ENCODE measurements at places on chromosomes 7 and 10.

DNA sequence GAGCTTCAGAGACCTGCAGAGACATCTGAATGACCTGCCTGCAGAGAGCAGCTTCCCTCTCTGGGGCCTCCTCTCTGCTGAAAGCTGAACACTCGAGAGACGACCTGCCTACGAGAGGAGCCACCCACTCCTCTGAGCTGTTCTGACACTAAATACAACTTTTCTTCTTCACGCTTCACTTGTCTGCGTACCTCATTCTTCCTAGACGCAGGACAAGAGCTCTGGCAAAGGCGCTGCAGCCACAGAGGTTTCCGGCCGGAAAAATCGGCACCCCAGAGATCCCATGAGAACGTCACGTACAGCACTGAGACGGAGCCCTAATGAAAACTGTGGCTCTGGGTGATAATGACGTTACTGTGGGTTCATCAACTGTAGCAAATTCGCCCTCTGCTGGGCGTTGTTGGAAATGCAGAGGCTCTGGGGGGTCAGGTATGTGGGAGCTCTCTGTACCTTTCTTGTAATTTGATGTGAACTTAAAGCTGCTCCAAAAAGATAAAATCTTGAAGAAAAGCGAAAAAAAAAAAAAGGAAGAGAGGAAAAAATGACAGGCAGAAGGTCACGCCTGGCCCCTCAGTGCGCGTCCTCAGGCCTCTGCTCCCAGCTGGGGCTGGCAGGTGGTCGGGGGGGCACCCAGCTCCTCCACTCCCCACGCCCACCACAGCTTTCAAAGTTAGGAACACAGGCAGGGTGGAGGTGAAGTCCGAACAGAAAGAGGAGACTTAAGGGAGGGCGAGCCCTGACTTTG is 120.7 kb downstream of the DYNC2I1 start:
- DNase-seq: peak; percentile 70

DNA sequence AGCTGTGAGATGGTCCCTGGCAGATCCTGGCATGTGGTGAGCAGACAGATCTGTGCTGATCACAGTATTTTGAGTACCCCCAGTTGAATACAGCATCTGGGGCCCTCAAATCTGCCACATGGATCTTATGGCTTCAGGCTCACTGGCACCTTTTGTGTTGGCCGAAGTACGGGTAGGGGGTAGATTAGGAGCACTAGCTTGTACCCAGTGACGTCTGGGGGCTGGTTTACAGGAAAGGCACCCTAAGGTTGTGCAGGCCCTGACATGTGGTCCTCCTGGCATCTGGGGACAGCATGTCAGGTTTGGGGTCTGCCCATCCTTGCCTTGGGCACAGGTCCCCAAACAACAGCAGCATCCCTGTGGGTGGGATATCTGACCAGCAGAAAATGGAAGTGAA is 53.2 kb downstream of the SYPL1 start:
- DNase-seq: no peak

DNA sequence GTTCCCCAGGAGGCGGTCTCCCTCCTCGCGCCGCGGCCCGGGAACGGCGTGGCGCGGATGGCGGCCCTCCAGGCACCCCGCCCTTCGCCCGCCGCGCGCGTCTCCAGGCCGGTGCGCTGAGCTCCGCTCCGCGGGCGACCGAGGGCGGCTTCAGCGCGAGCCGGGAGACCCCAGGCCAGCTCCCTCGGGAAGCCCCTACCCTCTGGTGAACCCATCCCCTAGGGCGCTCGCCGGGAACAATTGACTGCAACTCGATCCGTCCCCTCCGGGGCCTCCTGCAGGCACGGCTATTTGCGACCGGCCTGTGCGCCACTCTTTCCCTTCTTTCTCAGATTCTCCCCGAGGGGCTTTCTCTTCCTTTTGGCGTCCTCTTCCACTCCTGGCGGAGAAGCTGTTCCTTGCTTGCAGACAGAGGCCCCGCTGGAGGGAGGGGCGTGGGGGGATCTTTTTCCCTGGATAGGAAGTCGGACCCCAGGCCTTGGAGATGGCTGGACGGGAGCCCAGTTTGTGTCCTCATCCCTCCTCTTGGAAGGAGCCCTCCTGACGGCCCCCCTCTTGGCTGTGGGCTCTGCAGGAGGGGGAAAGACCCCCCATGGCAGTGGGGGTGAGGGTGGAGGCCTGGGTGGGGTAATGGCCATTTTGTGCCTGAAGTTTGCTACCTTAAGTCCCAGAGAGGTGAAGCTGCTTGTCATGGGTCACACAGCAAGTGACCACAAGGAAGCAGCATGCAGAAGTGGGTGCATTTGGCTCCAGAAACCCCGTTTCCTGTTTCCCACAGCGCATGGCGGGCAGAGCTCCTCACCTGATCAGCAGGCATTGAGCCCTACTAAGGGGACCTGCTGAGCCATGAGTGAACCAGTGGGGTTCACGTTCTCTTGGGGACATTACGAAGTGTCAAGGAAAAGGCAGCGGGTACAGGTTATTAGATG is 171.2 kb upstream of the TNRC18 start:
- peak; percentile 85 for DNase-seq

- DNase-seq: no peak
These were observed 266.9 kb downstream of the RPS24 start for GRCh38 chr10:78300526-78300925.

- no peak for DNase-seq
These were observed 71.4 kb downstream of the ELMO1 start for GRCh38 chr7:37377231-37377630.

- no peak for DNase-seq
These were observed 19.7 kb downstream of the FAM53B start for GRCh38 chr10:124724279-124725027.

DNA sequence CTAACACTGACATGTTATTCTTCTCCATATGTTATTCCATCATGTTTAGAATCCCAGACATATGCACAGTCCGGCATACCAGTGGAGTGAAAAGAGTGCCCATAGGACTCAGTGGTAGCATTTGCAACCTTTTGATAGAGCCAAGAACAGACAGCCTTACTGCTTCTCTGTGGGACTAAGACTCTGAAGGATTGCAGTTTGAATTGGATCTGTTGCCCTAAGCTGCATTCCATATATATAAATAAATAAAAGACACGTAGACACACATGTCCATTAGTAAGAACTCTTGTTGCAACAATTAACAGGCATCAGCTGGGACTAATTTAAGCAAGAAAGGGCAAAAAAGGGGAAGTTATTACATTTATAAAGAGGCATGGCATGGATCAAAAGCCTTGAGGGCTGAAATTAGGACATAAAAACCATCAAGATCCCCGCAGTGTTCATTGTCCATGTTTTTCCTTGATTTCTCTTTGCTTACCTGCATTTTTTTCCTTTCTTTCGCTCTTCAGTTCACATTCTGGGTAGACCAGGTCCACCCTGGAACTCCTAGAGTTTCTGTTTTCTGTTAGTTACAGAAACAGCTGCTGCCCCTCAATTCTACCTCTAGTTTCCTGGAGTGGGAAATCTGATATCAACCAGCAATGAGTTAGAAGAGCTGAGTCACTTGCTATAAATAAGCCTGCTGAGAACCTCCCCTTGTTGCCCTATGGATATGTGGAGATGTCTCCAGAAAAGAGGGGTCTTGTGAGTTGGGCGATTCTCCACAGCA is 132.4 kb downstream of the SORCS1 start:
- peak; percentile 32 for DNase-seq

GRCh38 chr10:43324876-43325275 is 46.6 kb upstream of the FXYD4 start:
- peak; percentile 91 for DNase-seq

DNA sequence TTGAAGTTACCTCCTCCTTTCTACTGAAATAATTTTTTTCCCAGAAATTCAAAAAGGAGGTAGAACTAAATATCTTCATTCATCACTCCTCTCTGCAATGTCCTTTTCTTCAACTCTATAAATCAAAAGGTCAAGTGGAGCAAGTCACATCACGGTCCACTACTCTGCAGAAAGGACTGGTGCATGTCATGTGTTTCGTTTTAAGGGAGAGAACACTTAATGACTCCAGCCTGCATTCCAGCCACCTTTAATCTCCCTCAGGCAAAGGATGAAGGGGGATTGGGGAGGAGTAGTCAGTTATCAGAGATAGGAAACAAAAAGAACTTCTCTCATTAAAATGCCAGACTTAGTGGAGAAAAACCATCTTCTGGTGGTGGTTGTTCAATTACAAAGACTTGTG is 78.9 kb downstream of the ANK3 start:
- no peak for DNase-seq

DNA sequence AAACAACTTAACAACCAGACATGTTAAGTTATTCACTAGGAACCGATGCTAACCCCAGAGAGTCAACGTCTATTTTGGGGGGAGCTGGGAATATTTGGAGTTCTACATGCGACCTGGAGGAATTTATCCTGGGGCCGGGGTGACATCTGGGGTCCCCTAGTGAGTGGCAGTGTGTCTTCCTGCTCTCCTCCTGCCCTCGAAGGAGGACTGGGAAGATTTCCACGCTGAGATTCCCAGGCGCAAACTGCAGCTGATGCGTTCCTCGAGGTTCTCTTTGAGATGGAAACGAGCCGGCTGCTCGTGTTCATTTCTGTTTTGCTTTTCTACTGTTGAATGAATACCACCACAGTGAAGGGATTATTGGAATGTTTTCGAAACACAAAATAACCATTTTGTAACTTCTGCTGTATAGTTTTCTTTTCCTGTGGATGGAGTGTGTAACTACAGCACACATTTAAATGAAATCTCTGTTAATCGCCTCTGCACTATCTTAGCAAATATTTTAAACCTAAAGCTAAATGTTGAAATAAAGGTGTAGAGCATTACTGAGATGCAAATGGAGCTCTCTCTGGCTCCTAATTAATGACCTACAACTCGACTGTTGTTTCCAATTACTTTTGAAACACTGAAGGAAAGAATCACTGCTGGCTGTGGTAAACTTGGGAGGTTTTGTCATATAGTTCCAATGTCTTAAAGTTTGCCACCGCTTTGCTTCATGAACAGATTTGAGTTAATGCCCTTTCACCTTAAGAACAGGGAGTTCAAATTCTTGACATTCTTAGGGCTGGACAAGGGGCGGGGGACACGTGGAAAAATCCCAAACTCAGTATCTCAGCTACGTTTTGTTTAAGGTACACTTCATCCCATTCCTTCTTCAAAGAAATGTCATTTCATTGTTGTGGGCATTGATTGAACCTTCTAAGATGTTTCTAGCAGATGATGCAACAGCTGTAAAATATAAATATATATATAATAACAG is 21.1 kb downstream of the GATA3 start:
- no peak for DNase-seq

- no peak for DNase-seq
These were observed 19.8 kb downstream of the PARD3 start for GRCh38 chr10:34795334-34795733.

DNA sequence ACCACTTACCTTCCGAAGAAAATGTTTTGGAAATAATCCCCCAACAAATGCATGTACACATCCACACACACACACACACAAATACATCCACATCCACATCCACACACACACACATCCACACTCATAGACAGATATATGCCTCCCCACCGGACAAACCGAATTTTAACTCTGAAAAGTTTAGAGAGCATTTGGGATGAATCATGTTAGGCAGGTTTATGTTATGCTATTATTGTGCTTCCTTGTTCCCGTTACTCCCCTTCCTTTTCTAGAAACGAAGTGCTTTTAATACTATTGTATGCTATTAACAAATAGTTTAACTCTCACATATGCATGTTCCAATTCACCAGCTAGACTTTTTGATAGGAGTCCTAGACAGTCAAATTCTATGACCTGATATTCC is 91.5 kb downstream of the FAS start:
- no peak for DNase-seq

DNA sequence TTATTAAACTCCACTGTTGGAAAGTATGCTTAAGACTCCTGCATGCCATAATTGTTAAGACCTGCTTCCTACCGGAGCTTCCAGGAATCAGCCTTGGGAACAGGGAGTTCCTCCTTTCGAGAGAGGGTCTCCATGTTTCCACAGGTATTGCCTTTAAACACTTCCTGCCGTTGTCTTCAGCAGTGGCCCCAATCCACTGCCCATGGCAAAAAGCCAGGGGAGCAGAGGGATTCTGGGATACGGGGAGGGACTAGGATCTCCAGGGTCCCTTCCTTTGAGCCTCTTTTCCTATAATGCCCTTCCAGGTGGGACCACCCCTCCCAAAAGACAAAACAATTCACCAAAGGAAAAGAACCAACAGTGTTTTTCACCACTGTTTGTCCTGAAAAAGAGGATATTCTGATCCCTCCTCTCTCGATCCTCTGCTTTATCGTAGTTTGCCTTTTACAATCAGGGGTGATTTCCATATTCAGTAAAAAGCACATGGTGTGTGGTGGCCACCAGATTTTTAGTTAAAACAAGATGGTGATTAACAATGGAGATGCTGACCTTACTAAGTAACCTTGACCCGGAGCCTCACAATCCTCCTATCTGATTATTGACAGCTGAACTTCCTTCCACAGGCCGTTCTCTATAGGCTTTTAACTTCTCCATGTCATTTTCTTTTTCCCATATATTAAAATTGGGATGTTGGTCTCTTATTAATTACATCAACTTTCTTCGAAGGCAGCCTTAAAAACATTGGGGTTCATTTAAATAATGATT is 36.0 kb downstream of the LRRC72 start:
- DNase-seq: no peak

GRCh38 chr7:35021445-35021844 is 15.8 kb downstream of the DPY19L1 start:
- no peak for DNase-seq

DNA sequence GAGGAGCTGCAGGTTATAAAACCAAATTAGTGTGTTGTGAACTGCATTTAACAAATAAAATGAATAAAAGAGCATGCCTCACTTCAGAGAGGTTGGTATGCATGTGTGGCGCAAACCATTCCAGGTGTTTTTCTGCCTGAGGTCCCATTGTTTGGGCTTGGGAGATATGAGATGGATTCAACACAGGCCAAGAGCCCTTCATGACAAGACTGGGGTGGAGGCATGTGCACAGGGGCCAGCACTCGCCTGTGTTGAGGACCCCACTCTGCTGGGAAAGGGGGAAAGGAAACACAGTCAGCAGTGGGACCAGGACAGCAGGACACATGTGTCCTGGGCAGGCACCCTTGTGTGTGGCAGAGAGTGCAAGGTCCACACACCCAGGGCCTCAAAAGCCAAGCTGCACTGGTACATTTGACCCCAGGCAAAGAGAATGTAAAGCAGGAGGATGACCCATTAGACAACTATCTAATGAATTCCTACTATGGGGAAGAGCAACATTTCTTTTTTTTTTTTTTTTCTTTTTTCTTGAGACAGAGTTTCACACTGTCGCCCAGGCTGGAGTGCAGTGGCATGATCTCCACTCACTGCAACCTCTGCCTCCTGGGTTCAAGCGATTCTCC is 9.2 kb upstream of the SLC18A3 start:
- no peak for DNase-seq

- DNase-seq: no peak
These were observed 19.8 kb upstream of the ST7 start for GRCh38 chr7:116933465-116933864.

- no peak for DNase-seq
These were observed 18.0 kb upstream of the FGFR2 start for GRCh38 chr10:121616291-121616690.

All from lung (tissue), 17 donors.